NCI-H187 treated with DMSO at 0.1 percent for 48 hours (cell line): ENCODE measurements at places on chromosomes 13 and 19.

GRCh38 chr13:40192452-40192851 is 474.0 kb downstream of the FOXO1 start:
- DNase-seq: no peak

GRCh38 chr19:3343619-3344502 is 22.5 kb upstream of the NFIC start:
- no peak for DNase-seq

GRCh38 chr13:94859278-94859691 is 146.9 kb upstream of the SOX21 start:
- DNase-seq: no peak

- DNase-seq: no peak
Observed at GRCh38 chr13:113075711-113076110, 29.9 kb upstream of the F7 start.
